ENCODE measurements at places on chromosomes 3 and 15. TPM values are rescaled to one million over a fixed set of nuclear protein-coding genes. Genes with fewer than 3 reads are reported as not detected.

The HCN4 gene
- polyA plus RNA-seq, result 0.93 TPM

The SKOR1 gene
- polyA plus RNA-seq, result 0.42 TPM

DNA sequence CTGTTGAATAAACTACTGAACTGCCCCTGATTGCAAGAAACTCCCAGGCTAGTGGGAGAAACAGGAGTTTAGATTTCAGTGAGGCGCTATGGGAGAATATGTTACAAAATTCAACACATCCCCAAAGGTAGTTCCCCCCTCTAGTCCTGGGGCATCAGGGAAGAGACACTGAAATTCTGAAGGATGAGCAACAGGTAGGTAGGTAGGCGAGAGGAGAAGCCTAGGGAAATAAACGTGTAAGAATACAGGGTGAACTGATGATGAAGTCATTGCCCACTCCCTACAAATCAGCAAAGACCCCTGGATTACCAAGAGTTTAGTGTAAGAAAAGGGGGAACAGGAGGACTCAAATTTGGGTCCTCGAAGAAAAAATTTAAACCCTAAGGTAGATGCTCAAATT is 46.3 kb upstream of the RORA start:
- DNase-seq, result no peak

GRCh38 chr15:22902578-22902977 is 64.1 kb downstream of the NIPA2 start:
- DNase-seq, result no peak

DNA sequence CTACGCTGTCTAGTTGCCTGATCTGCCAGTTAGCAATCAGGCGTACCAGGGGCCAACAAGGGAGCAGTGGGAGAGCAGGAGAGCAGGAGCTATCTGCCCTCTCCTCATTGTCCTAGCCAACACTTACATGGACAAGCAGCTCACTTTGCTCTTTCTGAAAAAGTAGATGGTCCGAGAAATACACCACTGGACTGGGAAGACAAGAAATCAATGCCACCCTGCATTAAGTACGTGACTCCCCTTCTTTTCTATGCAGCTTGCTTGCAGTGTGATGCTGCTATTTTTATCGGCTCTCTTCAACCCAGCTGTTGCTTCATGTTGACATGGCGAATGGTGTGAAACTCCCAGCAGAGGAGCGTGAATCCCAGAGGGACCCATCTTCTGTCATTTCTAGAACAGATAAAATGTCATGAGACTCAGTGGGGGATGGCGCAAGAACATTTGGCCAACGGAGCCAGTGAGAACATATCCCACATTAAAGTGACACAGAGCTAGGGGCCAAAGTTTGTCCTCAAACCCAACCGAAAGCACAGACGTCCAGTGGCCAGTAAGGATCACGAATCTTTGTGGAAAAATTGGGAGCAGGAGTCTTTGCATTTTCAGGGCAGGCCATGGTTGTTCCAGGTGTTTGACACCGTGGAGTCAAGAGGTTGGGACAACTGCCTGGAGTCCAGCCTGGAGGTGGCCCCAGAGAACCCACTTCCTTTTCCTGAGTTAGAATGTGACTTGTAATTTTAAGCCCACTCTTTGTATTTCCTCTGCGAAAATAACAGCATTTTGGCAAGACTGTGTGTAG is 53.7 kb upstream of the MEF2A start:
- no peak for DNase-seq

DNA sequence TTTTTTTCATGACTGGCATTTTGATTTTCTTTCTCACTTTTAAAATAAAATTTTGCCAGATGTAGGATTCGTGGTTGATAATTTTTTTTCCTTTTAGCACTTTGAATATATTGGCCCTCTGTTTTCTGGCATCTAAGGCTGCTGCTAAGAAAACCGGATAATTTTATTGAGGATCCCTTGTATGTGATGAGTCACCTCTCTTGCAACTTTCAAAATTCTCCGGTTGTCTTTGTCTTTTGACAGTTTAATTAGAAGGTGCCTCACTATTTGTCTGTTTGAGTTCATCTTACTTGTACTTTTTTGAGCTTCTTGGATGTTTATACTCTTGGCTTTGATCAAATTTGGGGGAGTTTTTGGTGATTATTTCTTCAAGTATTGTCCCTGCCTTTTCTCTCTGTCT is 349.7 kb downstream of the LPP start:
- no peak for DNase-seq

DNA sequence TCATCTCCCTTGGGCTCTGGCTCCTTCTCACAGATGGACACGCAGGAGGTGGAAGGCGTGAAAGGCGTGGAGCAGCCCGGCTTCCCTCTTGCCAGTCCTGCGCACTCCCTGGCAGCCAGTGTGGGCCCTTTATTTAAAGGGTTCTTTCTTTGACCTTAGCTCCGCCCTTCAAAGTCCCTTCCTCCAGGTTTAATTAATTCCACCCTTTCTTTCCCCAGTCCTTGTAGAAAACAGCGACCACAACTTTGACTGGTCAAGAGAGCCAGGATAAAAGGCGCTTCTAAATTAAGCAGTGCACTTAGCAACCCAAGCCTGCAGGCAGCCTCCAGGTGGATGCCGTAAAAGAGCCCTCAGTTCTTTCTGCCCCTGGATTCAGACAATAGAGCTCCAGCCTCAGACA is at the start of gene HDC:
TSS of gene HDC (minus strand) at position 107 of the 400 bp plus-strand sequence. CDS start at position 4, 103 bp downstream.
- DNase-seq, result no peak

DNA sequence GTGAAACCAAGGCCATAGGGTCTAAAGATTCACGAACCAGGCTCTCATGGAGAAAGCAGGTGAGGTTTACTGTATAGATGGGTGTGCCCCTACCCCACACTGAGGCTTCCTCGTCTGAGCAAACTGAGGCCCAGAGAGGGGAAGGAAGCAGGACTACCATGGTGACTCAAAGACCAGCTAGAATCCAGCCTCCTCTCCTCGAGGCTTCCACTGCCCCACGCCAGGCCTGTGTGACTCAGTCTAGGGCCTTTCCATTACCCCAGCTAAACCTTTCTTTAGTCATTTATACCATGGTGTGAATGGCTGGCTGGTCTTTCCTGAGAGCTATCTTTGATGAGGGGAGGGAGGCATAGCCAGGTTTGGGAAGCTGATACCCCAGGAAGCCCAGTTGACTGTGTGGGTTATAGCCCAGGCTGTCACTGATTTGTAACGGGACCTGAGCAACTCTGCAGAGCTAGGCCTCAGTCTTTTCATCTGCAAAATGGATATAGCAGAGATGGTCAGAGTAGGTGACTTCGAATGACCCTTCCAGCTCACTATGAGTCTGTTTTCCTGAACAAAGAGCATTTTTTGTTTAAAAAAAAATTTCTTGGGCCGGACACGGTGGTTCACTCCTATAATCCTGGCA is 3.0 kb upstream of the RHO start:
- no peak for DNase-seq

DNA sequence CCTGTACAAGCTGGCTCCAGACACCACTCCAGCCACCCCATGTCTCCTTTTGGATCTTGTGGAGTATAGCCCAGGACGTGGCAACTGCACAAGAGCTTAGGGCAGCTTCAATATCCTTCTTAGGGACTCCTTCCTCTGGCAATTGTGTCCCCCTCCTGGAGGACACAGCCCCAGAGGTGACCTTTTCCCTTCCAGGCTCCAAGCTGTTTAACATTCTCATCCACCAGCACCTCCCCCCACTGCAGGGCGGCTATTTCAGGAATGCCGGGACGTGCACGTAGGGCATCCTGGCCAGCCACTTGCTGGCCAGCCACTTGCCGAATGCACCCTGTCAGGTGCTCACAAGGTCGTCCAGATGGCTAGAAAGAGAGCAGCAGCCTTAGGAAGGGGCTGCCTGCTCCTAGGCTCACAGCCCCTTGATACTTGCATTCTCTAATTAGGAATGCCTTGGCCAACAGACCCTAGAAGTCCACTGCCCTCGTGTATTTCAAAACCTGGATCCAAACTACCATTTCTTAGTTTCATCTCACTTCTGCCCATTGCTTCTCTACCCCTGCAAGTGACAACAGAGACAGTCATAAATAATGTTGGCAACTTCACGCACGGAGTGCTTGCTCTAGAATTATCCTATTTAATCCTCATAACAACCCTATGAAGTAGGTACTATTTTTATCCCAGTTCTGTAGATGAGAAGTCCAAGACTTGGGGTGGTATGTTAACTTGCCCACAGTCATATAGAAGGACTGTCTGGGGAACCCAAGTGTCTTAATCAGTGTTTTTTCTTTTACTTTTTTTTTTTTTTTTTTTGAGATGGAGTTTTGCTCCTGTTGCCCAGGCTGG is 24.5 kb upstream of the IDH2 start:
- DNase-seq, result no peak

Data from left renal pelvis (tissue), 4 donors.